ENCODE measurements at places on chromosomes 4 and X. TPM values are rescaled to one million over a fixed set of nuclear protein-coding genes. Genes with fewer than 3 reads are reported as not detected.

HHIP gene
- total RNA-seq: 10.8 TPM

DNA sequence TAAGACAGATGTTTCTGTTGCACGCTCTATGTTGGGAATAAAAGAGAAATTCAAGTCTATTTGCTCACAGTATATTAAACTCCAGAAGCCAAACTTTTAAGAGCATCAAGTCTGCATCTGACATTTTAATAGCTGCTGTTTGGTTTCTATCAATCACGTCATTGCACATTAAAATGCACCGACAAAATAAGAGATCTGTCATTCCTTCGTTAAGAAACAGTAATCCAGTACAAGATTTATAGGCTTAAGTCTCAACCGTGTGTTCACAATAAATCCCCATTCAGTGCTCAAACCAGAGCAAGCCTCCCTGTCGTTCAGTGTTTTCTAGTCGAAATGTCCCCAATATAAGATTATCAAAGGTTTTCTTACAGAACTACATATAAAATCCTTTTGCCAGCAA, 89.0 kb upstream of the BMPR1B start:
- DNase-seq: no peak

- no peak for DNase-seq
These were observed 17.2 kb downstream of the FLNA start for GRCh38 chrX:154357205-154357604.

FRMD7 gene
- total RNA-seq: not detected

GRCh38 chr4:10031668-10032590, 10.6 kb upstream of the SLC2A9 start:
- peak; percentile 45 for DNase-seq

DNA sequence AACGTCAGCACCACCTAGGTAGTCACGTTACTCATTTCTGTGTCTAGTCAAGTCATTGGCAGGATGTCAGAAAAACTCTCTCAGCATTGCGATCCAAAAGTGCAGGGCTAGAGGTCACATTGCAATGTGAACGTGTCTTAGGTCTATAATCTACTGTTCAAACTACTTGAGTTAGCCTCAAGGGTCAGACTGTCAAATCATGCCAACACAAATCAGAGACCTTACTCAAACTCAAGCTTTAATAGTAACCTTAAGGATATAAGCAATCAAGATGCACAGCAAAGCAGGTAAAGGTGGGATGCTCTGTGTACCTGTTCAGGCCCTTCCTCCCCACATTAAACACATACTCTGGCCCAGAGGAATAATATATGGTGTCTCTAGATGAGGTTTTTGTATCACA, 114.4 kb upstream of the NOCT start:
- no peak for DNase-seq

GRCh38 chr4:127880763-127881562, at the start of gene PLK4:
PLK4 (plus strand) TSS chr4:127880893; CDS start chr4:127881135, 242 bp downstream.
- DNase-seq: peak; percentile 96

DNA sequence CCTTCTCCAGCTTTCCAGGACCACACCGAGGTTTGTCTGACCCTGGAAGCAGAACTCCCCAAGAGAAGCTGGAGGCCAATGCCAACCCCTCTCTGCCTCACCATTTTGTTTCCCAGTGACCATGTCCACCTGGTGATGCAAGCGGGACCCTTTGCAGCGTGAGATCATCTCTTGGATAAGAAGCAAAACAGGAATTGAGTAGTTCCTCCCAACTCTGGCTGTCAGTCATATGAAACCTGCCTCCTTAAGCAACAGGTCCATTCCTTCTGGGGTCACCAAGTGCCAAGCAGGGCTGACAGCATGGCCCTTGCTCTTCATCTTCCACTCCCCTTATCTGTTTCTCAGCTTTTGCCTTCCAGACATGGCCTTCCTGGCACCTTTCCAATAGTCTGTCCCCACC, 41.3 kb upstream of the MTM1 start:
- DNase-seq: no peak

GRCh38 chr4:38752372-38752940, 30.3 kb downstream of the TLR10 start:
- DNase-seq: no peak

DNA sequence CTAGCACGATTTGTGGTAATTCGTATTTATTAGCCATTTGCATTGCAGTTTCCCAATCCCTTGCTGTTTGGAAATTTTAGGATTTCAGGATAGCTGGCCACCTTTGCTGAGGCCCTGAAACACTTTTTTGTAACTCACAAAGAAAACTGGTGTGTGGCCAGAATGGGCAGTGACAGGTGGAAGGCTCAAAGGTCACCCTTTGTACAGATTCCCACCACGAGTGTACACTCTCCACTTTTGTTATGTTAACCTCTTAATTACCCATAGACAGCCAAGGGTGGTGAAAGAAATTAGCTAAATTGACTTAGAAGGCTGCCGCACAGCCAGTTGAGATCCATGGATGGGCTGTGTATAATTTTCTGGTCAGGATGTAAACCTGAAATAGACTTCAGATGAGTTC, 109.7 kb upstream of the ARX start:
- no peak for DNase-seq

ANK2 gene
- 79.5 TPM for total RNA-seq

DNA sequence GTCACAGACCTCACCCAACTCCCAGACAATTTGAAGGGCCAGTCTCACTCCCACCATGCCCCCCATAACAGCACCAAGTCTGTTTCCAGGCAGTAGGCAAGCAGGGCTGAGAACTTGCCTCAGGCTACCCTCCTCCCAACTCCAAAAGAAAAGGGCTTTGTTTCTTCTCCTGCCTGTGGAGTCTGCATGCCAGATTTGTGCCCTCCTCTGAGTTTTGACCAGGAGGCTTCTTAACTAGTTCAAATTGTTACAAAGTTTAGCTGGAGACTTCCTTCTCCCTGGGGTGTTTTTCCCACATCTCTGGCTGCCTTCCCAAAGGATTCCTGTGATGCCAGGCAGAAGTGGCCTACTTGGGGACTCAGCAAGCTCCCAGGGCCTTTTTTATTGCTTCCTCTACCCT, 29.6 kb downstream of the PBDC1 start:
- no peak for DNase-seq

PF4V1 gene
- total RNA-seq: not detected

DNA sequence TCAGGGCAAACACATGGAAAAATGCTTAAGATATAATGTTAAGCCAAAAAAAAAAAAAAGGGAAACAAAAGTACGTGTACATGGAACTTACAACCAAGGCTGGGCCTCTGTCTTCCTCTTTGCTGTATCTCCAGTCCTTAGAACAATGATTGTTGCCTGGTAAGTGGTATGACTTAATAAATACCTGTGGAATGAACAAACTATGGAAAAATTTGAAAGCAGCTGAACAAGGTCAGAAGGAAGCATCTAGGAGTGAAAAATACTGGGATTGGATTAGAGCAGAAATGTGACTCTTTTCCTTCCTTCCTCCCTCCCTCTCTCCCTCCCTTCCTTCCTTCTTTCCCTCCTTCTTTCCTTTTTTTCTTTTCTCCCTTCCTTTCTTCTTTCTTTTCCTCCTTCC, 54.2 kb upstream of the SMIM10 start:
- DNase-seq: no peak

DNA sequence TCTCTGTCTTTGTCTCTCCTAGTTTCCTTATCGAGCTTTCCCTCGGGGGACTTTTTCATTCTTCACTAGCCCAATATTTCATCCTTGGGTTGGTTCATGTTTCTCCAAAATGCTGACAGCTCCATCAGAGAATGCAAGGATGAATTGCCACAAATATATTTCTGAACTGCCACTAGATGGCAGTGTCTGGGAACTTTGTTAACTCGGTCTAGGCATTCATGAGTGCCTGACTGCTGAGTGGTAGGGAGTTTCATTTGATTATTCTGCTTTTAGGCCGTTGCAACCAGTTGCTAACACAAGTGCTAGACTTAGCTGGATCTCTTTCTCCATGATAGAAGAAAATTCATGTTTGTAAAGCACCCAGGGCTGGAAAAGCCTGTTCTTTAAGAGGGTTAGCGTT, 73.5 kb upstream of the RAP2C start:
- peak; percentile 20 for DNase-seq

All from adrenal gland (tissue), 19 donors.